Caki2 (cell line): ENCODE measurements at places on chromosomes 2 and 18. TPM values are rescaled to one million over a fixed set of nuclear protein-coding genes. Genes with fewer than 3 reads are reported as not detected.

DNA sequence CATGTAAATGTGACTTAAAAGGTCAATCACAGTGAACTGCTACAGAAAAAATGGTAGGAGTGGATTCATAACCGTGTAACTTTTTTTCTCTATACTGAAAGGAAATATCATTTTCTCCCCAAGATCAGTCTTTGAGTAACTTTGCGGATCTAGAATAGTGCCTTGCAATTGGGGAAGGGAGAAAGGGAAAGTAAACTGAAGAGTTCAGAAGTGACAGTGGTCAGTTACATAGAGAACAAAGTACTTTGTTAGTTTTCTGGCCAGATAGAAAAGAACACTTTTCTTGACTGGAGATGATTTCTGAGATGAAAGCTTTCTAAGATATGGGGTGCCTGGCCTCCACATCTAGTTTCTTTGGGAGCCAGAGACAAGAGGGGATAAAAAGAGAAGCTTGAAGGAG is 26.6 kb downstream of the PARD3B start:
- no peak for DNase-seq

DNA sequence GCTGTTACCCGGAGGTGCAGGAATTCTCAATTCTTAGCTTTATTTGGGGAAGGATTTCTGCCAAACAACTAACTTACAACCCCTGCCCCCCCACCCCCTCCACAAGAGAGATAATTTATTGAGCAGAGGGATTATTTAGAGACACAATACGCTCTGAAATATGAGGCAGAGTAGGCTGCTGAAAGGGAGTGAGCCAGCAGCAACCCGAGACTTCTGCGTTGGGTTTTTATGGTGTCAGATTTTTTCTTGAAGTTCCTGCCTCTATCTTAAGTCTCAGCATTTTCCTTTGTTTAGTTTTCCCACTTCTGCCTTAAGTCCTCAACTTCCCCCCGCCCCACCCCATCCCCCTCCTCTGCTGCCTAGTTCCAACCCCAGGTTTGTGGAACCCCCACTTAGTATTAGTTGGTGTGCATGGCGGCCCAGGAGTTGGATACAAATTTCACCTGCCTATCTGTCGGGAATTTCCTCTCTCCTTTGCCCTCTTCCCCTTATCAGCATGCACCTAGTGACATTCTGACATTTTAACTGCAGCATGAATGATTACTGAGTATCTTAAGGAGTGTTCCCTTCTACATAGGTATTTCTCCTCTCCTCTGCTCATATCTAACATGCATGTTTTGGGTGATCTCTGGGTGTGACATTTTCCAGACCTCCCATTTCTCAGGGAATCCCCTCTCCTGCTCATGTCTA is 1635.9 kb upstream of the LRRTM1 start:
- no peak for DNase-seq

GRCh38 chr2:172333235-172333977 is 94.0 kb upstream of the ITGA6 start:
- no peak for DNase-seq

DNA sequence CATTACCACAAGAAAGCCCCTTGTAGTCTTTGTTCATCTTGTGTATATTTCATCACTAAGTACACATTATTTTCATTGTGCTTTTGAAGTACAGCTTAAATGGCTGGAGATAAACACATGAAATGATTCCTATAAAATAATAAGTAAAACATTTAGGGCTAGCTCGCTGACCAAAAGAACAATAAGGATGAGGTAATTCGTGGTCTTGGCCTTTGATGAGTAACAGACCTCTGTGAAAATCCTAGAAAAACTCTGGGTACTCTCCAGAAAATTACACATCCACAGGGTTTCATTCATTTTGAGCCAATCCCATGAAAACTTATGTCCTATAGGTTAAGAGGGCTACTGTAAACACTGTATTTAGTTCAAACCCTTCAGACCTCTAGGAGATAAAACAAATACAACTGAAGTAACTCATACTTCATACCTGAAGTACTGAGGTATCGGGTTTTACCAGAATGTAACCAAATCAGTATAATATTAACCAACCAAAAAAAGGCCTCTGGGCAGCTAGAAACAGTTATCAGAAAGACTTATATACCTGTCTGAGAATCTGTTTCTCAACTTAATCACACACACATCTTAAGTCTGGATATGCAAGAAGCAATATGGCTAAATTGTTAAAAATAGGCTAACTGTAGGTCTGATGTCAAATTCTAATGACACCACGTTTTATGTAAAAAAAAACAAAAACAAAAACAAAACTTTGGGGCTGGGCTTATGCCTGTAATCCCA is 31.0 kb downstream of the CFAP36 start:
- peak; percentile 39 for DNase-seq

- DNase-seq, result no peak
Measured at GRCh38 chr2:224479826-224480225, 77.9 kb upstream of the FAM124B start.

DNA sequence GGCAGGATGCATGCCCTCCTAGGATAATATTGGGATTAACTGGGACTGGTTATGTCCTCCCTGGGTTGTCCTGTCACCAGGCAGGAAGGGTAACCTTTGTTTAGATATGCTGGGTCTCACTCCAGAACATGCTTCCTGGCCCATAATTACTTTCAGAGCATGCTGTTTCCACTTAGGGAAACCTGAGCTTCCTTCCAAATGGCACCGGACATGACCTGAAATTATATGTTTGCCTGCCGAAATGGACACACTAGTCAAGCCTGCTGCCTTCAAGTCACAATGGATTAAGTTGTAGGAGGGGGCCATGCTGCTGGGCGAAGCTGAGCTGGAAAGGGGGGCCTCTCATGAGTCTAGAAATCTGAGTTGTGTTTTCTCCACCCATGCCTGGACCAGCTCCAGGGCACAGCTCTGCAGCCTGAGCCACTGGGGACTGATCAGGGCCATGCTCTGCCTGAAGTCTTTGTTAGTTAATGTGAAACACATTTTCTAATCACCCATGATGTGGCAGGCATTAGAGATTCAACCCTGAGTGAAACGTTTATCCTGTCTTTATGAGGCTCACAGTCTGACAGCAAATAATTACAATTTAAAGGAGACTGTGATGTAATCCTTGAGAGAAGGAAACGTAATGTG is 273.3 kb downstream of the TNS1 start:
- no peak for DNase-seq

Gene TCF23
- not detected in 2 replicates for total RNA-seq

GRCh38 chr18:44967599-44967998 is 286.9 kb downstream of the SETBP1 start:
- no peak for DNase-seq

Gene GREB1L
- 0.72 and 2.0 TPM in 2 replicates for total RNA-seq

Gene SMYD1
- total RNA-seq, result not detected in 2 replicates

DNA sequence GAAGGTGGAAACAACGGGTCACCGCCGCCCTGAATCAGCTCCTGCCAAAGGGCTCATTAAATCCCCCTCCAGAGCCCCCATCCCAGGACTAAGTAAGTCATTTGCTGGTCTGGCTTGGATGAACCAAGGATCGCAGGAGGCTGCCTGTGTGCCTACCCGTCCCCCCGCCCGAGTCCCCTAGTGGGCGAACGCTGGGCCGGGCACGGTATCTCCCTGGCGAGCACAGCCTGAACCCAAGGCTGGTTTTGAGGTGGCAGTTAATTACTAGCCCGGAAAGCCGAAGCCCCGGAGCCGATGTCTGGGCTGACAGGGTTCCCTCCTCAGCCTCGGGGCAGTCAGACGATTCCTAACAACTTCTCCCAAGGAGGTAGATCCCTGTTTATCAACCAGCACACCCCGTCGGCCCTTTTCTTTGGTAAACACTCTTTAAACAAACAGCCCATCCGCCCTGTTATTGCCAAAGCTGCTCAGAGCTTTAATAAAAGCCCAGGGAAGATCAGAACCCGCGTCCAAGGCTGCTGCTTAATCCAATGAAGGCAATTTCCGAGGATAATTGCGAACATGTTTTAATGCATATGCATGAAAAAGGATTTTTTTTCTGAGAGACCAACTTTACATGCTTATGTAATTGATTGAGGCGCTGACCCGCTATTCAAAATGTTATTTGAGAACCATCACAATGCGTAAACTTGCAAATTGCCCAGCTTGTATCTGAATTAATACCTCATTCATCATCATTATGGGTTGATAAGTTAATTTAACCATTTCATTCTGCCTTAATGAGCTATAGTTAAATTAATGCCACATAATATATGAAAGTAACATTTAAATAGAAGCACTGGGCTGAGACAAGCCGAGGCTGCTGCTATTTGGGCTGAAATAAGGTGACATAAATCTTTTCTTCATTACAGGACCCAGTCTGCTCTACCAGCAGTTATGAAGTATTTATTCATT is 10.5 kb downstream of the EVX2 start:
- DNase-seq, result no peak

Gene GNAL
- total RNA-seq, result 3.5 and 10.6 TPM in 2 replicates

Gene ATP6V1C2
- not detected in 2 replicates for total RNA-seq

- DNase-seq, result no peak
Measured at GRCh38 chr2:170969030-170969429, 40.0 kb downstream of the GORASP2 start.

Gene SCN1A
- total RNA-seq, result 0.03 TPM in 1 of 2 replicates, not detected in the other

DNA sequence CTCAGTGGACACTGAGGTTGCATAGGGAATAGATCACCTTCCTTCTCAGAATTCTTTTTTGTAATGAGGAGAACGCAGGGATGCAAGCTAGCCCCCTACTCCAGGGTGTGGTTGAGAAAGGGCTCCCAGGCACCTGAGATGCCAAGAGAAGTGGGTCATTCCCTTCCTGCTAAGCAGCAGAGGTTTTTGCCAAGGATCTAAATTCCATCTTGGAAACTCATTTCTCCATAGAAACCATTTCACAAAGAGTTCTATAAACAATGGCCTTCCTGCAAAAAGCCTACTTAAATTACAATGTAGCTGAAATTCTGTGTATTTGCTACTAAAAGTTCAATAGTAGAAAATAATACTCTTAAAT is 3.7 kb upstream of the PPP3R1 start:
- DNase-seq, result no peak

DNA sequence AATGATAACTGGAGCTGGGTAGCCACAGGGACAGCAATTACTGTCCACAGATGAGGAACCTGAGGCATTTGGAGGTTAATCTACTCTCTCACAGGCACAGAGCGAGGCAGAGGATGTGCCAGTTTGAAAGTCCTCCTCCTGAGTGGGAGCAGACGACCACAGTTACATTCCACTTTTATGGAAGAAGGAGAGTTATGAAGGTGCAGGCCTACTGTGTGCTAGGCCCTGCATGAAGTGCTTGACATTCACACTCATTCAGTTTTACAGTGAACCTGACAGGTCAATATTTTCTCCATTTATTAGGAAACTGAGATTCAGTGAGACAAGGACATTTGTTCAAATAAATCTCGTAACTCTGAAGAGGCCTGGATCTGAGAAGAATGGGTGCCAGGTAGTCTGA is 142.0 kb downstream of the TDRD15 start:
- no peak for DNase-seq

GRCh38 chr18:75742516-75742915 is 315.0 kb upstream of the SMIM21 start:
- no peak for DNase-seq

DNA sequence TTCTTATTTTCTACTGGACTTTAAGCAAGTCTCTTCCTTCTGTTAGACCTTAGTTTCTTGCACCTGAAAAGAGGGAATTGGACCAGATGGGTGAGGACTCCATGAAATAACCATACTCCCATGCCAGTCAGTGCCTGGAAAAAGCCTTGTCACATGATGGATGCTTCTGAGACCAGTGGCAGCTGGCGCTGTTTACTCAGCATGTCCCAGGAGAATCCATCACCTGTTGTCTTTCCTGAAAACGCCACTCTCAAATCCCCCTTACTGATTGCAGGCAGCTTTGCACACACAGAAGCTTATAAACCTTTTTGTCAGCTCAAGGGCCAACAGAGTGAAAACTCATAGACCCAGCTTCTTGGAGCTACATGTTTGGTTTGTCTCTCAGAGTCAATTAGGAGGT is 117.6 kb downstream of the POLE4 start:
- no peak for DNase-seq

Gene MARCO
- not detected in 2 replicates for total RNA-seq

DNA sequence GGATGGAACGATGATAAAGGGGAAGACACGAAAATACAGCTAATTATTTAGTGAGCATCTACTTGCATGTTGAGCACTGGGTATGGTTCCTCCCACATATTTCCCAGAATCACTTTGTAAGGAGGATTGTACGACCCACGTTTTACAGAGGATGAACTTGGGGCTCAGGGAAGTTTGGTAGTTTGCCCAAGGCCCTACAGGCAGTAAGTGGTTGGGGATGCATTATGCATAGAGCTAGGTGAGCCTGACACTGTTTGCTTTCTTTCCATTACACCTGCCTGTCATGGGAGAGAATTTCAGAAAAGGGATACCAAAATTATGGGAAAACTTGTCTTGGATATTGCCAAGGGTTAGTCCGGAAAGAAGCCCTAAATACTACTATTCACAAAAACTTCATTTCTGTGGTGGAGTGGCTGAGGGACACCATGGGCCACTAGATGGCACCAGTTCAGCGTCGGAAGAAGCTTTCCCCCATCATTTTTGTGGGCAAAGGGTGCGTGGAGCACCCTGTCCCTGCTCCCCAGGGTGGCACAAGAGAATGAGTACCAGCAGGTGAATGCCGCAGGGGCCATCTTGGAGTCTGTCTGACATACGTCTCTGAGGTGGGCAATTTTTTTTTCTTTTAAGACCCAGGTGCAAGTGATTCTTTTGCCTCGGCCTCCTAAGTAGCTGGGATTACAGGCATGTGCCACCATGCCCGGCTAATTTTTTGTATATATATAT is 23.5 kb upstream of the C18orf32 start:
- DNase-seq, result peak; percentile 35

DNA sequence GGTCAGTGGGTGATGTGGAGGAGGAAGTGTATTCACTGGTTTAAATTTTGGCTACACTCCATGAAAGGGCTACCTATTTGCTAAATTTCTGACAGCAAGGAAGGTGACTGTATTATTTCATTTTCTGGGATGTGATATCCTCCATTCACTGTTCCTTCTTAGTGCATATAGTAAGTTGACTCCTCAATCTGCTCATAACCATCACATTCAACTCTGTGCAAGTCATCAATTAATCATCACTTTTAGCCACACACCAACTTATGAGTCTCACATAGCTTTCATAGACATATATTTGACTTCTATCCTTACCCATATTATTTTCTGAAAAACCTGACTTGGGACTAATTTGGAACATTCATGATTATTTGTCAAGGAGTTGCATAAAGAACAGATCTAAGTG is 16.9 kb downstream of the KLHL41 start:
- DNase-seq, result no peak

DNA sequence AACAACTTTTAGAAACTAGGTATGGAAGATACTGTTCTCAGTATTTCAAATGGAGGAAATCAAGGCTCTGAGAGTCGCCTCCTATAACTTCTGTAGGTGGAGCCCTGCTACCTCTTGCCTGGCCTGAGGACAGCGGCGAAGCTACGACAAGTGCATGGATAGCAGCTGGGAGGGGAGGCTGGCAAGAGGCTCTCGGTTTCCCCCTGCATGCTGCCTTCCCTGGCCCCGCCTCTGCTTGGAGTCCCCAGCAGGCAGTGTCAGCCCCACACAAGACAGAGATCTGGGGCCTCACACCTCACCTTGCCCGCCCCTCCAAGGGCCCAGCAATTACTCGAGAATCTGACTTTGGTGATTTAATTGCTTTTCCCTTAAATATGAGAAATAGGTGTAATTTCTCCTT is 107.6 kb upstream of the POU3F3 start:
- no peak for DNase-seq

- no peak for DNase-seq
Measured at GRCh38 chr2:168626096-168626495, 170.0 kb downstream of the CERS6 start.
